ENCODE measurements at places on chromosomes 4 and X. TPM values are rescaled to one million over a fixed set of nuclear protein-coding genes. Genes with fewer than 3 reads are reported as not detected.

The TRIM2 gene
- 45.1 TPM for total RNA-seq

The PDGFRA gene
- 71.4 TPM for total RNA-seq

The MID1 gene
- total RNA-seq = 20.7 TPM

The GPRASP3 gene
- 3.1 TPM for total RNA-seq

The HELT gene
- not detected for total RNA-seq

The CTAG1B gene
- not detected for total RNA-seq

Data from upper lobe of left lung (tissue), 6 donors.